D721Med (cell line): ENCODE measurements at places on chromosomes 3 and 15.

- no peak for DNase-seq
Observed at GRCh38 chr15:56980473-56980872, 62.0 kb downstream of the TCF12 start.

DNA sequence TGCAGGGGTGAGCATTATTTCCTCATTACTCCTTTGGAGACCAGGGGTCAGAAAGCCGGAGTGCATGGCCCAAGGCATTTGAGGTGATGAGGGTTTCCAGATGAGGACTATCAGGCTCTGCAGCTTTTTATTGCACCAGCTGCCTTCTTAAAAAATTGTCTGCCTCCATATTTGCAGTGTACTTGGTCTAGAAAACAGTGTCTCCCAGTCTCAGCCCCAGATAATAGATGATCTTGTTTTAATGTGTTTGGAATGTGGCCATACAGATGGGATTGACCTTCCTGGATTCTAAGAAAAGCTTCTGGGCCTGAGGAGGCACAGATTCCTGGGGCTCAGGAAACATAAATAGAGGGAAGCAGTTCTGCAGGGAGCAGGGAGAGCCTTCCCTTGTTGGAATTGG, 123.3 kb downstream of the GABRG3 start:
- DNase-seq, result no peak

DNA sequence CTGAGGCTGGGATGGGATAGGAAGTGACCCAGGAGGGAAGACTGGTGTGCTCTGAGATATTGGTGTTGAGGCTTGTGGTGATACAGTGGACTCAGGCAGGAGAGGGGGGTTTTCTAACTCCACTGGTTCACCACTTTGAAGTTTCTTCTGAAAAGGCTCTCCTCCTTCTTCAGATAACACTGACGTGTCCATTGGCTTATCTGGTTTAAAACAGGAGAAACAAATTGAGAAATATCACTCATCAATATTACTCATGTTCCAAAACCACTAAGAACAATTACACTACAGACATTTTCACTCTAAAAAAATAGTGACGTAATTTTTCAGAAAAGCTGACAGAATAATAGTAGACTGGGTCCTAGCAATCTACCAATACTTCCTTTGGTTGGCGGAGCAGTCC, 23.1 kb downstream of the TP53BP1 start:
- DNase-seq, result no peak

GRCh38 chr15:66778716-66779115, 76.7 kb downstream of the SMAD6 start:
- DNase-seq, result no peak

GRCh38 chr3:11386465-11387113, 114.4 kb downstream of the ATG7 start:
- no peak for DNase-seq

DNA sequence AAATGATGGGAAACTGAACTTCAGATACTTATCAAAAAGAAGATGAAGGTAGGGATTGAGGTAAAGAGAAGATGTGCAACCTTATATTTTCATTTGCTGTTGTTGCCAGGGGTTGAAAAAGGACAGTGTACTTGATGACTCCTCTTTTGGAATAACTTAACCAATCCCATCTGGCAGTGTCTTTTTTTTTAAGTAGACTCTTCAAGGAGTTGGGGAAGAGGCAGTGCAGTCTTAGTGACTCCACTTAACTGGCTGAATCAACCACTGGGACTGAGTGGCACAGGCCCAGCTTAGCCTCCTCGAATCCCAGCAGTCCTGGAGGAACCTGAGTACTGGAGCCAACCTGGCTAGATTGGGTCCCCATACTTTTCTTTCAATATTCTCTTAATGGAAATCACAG, 27.3 kb upstream of the FILIP1L start:
- no peak for DNase-seq

GRCh38 chr3:9762871-9763270, 6.9 kb downstream of the CAMK1 start:
- no peak for DNase-seq

GRCh38 chr3:38331257-38332022, 15.1 kb upstream of the XYLB start:
- no peak for DNase-seq

GRCh38 chr3:11080492-11080891, 73.8 kb upstream of the HRH1 start:
- no peak for DNase-seq

GRCh38 chr3:140904521-140904920, 37.1 kb upstream of the SLC25A36 start:
- no peak for DNase-seq

GRCh38 chr15:84840255-84840654, 23.1 kb downstream of the ALPK3 start:
- DNase-seq, result no peak

DNA sequence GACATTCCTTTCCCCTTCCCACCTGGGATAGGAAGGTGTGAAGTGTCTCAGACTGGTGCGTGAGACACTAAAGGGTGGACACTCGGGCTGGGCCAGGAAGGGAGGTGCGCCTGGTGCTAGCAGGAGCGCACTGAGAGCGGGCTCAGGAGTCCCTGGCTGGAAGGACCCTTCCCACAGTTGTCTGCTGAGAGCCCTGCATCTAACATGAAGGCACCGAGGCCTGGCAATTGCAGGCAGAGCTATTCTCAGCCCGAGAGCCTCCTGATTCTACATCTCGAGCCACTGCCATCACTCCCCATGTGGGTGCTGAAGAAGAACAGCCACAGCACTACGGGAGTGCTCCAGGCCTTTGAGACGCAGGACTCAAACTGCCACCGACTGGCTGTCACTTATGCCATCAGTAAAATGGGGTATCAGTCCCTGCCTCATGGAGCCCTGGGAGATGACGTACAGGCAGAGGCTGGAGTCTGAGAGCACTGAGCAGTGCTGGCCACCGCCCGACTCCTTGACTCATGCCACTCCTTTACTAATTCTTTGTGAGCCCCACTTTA, 159.4 kb downstream of the KLF13 start:
- DNase-seq, result no peak

- DNase-seq, result no peak
Observed at GRCh38 chr15:68478853-68479252, 46.9 kb upstream of the ITGA11 start.

- no peak for DNase-seq
Observed at GRCh38 chr3:174102866-174103265, 705.3 kb downstream of the NLGN1 start.

DNA sequence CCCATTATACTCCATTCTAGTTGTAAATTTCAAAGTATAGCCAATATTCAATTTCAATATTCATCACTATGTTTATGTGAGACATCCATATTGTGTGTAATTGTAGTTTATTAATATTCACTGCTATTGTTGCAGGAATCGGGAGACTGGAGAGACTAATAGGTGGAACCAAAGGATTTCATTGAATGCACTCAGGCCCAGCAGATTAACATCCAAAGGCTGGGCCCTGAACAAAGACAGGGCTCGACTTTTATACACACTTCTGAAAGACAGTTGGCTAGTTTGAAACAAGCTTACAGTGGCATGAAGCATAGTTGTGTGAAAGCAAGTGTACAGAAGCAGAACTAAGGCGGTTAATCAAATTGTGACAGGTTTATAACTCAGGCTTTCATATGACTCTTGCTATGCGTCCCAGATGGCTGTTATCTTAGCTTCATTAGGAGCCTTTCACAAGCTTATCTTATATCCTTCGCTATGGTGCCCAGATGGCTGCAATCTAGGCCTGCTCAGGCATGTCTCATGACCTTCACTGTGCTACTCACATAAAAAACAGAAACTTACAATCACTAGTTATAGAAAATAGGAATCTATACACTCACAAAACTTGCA, 1038.8 kb upstream of the EPHA6 start:
- no peak for DNase-seq

GRCh38 chr3:124557433-124558232, 172.6 kb upstream of the UMPS start:
- no peak for DNase-seq

- DNase-seq, result no peak
Observed at GRCh38 chr3:191074511-191074910, 124.5 kb upstream of the OSTN start.

DNA sequence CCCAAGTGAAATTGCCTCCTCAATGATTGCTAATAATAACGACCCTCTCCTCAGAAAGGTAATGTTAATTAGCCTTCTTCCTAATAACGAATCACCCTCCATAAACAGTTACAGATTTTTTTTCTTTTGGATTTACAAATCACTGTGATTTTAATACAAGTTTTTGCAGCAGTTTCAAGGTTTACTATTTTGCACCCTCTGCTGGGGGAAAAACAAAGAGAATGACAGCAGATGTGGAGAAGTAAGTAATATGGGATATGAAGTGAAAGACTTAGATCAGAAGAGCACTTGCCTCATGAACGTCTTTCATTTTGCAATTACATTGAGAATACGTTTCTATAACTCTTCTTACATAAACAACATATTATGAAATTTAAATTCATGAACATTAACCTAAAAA, 16.1 kb upstream of the CNTN3 start:
- no peak for DNase-seq

DNA sequence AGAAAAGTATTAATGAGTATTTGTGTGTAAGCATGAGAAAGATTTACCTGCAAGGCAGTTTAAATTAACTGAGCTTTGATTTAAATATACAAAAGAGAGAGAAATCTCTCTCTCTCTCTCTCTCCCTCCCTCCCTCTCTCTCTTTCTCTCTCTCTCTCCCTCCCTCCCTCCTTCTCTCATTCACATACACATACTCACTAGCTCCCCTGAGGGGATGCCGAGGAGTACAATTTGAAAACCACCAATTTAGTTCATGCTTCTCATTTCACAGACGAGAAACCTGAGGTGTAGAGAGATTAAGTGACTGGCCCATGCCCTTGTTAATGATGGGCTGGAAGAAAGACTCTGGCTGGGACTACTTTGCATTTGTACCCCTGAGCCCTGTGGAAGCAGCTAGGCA, 59.4 kb downstream of the MECOM start:
- no peak for DNase-seq

DNA sequence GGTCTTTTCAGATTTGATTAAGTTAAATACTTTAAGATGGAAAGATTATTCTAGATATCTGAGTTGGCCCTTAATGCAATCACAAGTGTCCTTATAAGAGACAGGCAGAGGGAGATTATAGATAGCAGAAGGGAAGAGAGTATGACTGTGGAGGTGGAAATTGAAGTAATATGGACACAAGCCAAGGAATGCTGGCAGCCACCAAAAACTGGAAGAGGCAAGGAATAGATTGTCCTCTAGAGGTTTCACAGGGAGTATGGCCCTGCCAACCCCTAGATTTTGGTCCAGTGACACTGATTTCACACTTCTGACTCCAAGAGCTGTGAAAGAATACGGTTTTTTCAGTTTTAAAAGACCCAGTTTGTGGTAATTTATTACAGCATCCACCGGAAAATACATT, 1498.7 kb upstream of the CADM2 start:
- no peak for DNase-seq

GRCh38 chr15:20353966-20354883, 187.4 kb downstream of the GOLGA6L6 start:
- DNase-seq, result no peak

GRCh38 chr15:67300266-67301025, 45.9 kb downstream of the IQCH start:
- DNase-seq, result no peak

GRCh38 chr15:82999426-82999825, 12.0 kb downstream of the C15orf40 start:
- no peak for DNase-seq

- DNase-seq, result no peak
Observed at GRCh38 chr15:92020207-92020606, 166.7 kb downstream of the SLCO3A1 start.

DNA sequence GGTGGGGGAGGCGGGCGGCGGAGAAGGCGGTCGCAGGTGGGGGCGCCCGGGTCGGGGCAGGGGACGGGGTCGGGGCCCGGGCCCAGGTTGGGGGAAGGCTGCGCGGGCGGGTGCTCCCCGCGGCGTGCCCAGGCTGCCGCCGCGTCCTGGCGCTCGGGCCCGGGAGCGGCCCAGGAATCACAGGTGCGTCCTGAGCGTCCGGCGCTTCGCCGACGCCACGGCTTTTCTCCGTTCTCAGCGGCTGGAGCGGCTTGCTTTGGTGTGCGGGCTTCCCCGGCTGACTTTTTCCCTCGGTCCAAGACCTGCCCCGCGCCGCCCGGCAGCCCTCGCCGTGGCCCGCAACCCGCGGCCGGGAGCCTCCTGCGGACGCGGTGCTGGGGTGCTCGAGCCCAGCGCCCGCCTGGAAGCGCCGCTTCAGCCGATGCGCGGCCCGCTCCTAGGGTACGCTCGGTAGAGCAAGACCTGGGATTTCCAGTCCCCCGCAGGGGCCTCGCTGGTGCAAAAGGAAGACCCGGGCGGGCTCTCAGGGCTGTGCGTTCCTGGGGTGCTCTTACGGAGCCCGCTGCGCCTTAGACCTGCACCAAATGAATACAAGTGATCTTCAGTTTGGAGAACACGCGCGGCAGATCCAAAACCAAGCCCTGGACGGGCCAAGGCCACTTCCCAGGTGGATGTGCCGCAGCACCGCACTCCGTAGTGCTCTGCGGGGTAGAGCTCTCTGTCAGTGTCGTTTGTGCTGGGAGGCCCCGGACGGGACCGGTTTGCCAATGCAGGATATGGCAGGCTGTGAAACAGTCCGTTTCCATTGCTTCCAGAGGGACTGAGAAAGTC, 639 bp downstream of the NIPA1 start:
- DNase-seq, result no peak

DNA sequence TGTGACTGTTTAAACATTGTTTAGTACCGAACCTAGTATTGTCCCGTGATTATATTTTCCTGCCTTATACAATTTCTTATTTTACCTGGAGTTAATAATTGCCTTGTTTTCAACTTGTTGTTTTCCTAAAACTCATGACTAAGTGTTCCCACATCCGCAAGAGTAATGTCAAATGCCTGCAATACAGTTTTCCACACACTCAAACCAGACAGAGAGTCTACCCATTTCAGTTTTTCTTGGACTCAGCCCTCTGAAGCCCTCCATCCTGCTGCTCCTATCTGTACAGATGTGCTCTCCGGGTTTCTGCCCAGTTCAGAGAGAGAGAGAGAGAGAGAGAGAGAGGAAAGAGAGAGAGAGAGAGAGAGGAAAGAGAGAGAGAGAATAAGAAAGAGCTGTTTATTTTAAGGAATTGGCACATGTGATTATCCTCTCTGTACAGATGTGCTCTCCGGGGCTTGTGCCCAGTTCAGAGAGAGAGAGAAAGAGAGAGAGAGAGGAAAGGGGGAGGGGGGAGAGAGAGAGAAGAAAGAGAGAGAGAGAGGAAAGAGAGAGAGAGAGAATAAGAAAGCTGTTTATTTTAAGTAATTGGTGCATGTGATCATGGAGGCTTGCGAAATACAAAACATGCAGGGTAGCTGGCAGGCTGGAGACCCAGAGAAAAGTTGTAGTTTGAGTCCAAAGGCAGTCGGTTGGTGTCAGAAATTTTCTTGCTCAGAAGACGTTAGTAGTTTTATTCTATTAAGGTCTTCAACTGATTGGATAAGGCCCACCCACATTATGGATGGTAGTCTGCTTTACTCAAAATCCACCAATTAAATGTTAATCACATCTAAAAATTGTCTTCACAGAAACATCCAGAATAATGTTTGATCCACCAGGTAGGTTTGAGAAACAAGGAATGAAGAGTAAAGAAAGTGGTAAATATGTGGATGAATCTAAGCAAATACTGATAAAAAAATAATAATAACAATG, 104.1 kb upstream of the GOLGA8J start:
- no peak for DNase-seq
